ENCODE measurements at places on chromosomes 13 and 19. TPM values are rescaled to one million over a fixed set of nuclear protein-coding genes. Genes with fewer than 3 reads are reported as not detected.

- no peak for DNase-seq
These were observed 4.1 kb upstream of the ZNF724 start for GRCh38 chr19:23254141-23254910.

GRCh38 chr13:50928102-50928501 is 18.5 kb downstream of the RNASEH2B start:
- no peak for DNase-seq

- DNase-seq: no peak
These were observed 63.9 kb downstream of the STK24 start for GRCh38 chr13:98512774-98513665.

LENG9 gene
- 7.5 TPM for total RNA-seq

KLF12 gene
- total RNA-seq: 8.5 TPM

RAVER1 gene
- 87.4 TPM for total RNA-seq

- no peak for DNase-seq
These were observed 79.1 kb upstream of the ZNF835 start for GRCh38 chr19:56750658-56751057.

GRCh38 chr13:90534617-90535370 is 812.7 kb upstream of the MIR17HG start:
- DNase-seq: no peak

ACTMAP gene
- total RNA-seq: 42.4 TPM

- no peak for DNase-seq
These were observed 58.6 kb downstream of the RASL11A start for GRCh38 chr13:27329210-27329609.

DNA sequence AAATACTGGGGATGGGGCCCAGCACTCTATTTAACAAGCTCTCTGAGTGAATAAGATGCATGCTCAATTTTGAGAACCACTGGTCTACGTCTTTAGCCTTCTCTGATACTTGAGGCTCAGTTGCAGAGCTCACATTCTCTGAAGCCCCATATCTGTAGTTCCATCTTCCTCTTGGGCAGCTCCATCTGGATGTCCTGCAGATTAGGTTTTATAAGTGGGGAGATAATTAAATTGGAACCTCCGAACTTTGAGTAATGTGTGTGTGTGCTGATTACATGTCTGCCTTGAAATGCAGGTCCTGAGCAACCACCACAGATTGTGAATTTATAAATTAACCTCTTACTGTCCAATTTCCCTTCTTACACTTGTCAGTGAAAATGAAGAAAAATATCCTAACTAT is 7.2 kb upstream of the RASL11A start:
- DNase-seq: no peak

FCAR gene
- total RNA-seq: 0.39 TPM

DNA sequence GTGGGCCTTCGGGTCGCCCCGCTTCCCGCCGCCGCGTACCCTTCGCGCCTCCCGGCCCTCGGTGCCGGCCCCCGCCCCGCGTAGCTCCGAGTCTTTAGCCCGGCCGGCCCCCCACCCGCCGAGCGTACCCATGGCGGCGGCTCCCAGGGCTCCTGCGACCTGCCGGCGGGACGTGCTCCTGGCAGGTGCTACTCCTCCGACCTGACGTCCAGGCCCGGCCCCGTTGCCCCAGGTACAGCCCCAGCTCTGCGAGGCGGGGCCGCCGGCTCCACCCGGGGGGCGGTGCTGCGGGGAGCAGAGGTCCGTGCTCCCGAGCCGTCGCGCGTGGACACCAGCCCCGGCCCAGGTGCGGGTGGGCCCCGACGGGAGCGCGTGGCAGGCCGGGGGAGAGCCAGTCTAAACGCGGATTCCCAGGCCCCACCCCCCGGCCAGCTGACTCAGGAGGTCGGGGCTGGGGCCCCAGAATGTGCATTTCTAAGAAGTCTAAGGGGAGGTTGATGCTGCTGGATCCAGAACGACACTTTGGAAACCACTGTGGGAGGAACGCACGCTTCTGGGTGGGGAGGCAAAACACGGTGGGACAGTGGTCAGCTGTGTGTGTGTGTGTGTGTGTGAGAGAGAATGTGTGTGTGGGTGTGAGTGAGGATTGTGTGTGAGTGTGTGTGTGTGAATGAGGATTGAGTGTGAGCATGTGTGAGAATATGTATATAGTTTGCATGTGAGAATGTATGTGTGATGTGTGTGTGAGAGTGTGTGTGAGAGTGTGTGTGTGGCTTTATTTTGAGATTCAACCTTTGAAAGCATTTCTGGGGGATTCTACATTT is at the start of gene SLC15A1:
Gene SLC15A1, minus strand, starts transcription at position 206 of the 824 bp plus-strand sequence. Its CDS starts 74 bp downstream, at position 132.
- DNase-seq: peak; percentile 49

- DNase-seq: no peak
These were observed 77.6 kb downstream of the KDM4B start for GRCh38 chr19:5046339-5047039.

DNA sequence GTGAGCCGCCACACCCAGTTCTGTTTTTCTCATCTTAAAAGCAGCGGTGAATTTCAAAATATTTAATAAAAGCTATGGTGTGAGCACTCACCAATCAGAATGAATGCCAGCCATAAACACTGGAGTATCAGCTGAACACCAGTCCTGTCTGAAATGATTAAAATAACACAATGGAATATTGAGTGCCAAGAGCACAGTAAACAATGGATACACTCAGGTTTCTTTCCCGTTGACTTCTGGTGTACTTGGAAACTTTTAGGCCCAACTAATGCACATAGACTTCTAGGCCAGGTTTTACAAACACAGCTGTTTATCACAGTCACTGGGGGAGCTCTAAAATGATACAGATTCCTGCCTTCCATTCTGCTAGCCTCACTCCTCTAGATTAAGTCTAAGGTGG is 68.3 kb downstream of the SLC6A16 start:
- DNase-seq: no peak

- no peak for DNase-seq
These were observed 14.7 kb downstream of the LYL1 start for GRCh38 chr19:13087795-13088537.

GRCh38 chr13:99932912-99933311 is 38.7 kb downstream of the ZIC5 start:
- no peak for DNase-seq

SIGLEC8 gene
- not detected for total RNA-seq

WDR18 gene
- 146 TPM for total RNA-seq

Measured in WTC11 (cell line).